ENCODE measurements at places on chromosomes 11 and 22. TPM values are rescaled to one million over a fixed set of nuclear protein-coding genes. Genes with fewer than 3 reads are reported as not detected.

TEX12 gene
- total RNA-seq, result not detected

KCNC1 gene
- not detected for total RNA-seq

FERMT3 gene
- total RNA-seq, result 202 TPM

SLC25A45 gene
- 16.3 TPM for total RNA-seq

ACR gene
- total RNA-seq, result not detected

OLFML1 gene
- not detected for total RNA-seq

KCNA4 gene
- total RNA-seq, result not detected

TMA7B gene
- 1.7 TPM for total RNA-seq

OR51B4 gene
- total RNA-seq, result not detected

MUC6 gene
- not detected for total RNA-seq

ART5 gene
- total RNA-seq, result not detected

ANKK1 gene
- total RNA-seq, result 0.11 TPM

All from activated T-helper 2 cell treated with anti-CD3 and anti-CD28 coated beads, Interferon-gamma antibody, Interleukin-2, Interleukin-4, amounts not matched to agents 10 μg/mL and 5 μg/mL and 100 μg/mL, durations not matched to agents 14 hours and 24 hours and 36 hours (primary cell).